NCI-H1930 (cell line): ENCODE measurements at places on chromosomes 6 and 20.

DNA sequence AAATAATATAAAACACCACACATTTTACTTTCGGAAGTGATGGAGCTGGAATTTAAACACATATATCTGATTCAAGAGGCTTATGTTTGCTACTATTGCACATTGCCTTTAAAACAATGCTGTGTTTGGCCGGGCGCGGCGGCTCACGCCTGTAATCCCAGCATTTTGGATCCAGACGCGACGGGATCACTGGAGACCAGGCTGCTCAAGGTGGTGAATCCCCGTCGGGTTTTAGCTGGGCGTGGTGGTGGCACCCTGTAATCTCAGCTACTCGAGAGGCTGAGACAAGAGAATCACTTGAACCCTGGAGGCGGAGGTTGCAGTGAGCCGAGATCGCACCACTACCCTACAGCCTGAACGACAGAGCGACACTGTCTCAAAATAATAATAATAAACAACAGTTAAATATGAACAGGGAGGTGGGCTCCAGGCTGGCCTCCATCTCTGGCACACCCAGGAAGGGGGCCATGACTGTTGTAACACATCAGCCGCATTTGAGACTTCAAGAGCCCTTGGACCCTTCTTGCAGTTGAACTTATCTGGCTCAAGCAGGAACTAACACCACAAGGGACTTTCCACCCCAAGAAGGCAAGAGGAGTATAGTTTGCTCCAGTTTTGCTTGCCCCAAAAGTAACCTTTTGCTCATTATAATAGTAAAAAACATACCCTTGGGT is 127.1 kb upstream of the ZNF184 start:
- no peak for DNase-seq

- DNase-seq: no peak
These were observed 6.4 kb downstream of the MAN1A1 start for GRCh38 chr6:119343167-119343566.

DNA sequence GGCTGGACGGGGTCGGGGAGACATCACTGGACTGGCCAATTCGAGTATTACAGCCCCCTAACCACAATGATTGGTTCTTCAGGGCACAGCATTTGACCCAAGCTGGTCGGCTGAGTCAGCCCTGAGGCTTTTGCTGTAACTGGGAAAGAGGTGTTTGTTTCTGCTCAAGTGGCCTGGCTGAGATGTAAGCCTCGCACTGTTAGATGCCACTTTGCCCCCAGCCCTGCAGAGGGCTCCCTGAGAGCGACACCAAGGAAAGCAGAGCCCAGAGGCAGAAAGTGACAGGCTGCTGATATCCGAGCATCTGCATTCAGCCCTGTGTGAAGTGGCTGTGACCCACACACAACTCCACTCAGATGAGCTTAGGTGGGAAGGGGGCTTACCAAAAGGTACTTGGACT is 19.4 kb downstream of the ERGIC3 start:
- DNase-seq: no peak

GRCh38 chr6:55937951-55938690 is 62.7 kb upstream of the BMP5 start:
- DNase-seq: no peak

DNA sequence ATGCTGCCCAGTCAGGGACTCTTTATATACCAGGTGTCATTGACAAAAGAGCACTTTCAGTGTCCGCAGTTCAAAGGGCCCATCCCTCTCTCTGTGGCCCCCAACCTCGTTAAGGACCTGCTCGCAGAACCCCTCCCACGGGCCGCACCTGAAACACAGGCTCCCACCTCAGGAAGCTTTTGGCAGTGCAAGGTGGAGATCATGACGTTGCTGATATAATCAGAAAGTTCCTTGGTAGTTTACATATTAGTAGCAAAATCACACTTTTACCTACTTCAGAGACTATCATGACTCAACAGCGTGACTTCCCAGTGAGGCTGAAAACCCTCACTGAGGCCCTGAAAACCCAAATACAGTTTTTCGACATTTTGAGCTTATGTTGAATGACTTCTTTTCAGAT is 4.1 kb downstream of the TTLL2 start:
- DNase-seq: no peak
